ENCODE measurements at places on chromosomes 12 and 14.

DNA sequence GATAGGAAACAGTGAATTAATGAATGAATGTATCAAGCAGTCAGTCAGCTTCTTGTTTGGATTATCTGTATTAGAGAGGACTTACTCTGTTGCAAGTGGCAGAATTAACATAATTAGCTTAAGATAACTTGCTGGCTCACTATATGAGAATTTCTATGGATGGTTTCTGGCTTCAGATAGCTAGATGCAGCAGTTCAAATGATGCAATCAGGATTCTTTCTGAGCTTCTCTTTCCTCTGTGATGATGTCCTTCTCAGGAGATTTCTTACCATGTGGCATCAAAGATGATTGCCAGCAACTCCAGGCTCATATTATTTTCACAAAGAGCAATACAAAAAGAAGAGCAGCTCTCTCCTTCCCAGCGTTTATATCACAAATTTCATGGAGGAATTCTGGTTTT lies 30.7 kb downstream of the FRMD6 start:
- H3K27me3 ChIP-seq = no peaks in the 10 kb centered on the region
- no peak overlapping the region for H3K4me3 ChIP-seq
- H3K27ac ChIP-seq = no peak overlapping the region
- DNase-seq = no peak
- H3K36me3 ChIP-seq = peaks cover 1% of the 10 kb centered on the region

GRCh38 chr14:72790887-72791566 lies 102.9 kb downstream of the DPF3 start:
- H3K36me3 ChIP-seq = no peaks in the 10 kb centered on the region
- peaks cover 18% of the 10 kb centered on the region for H3K4me1 ChIP-seq
- no peak for DNase-seq

GRCh38 chr12:125742413-125742812 lies 677.2 kb downstream of the AACS start:
- H3K4me1 ChIP-seq = no peaks in the 10 kb centered on the region
- H3K36me3 ChIP-seq = no peaks in the 10 kb centered on the region
- no peak overlapping the region for H3K27ac ChIP-seq
- no peak overlapping the region for H3K4me3 ChIP-seq
- peaks cover 8% of the 10 kb centered on the region for H3K27me3 ChIP-seq

GRCh38 chr12:107955966-107956643 lies 173.0 kb upstream of the WSCD2 start:
- no peaks in the 10 kb centered on the region for H3K4me1 ChIP-seq
- peak; percentile 39 for DNase-seq
- no peak overlapping the region for H3K27ac ChIP-seq
- H3K4me3 ChIP-seq = no peak overlapping the region
- H3K27me3 ChIP-seq = peaks cover 52% of the 10 kb centered on the region
- H3K36me3 ChIP-seq = no peaks in the 10 kb centered on the region

- DNase-seq = no peak
- peaks cover 19% of the 10 kb centered on the region for H3K36me3 ChIP-seq
- H3K27ac ChIP-seq = no peak overlapping the region
- no peaks in the 10 kb centered on the region for H3K27me3 ChIP-seq
- H3K4me1 ChIP-seq = no peaks in the 10 kb centered on the region
- no peak overlapping the region for H3K4me3 ChIP-seq
Observed at GRCh38 chr12:69392179-69392928, 32.8 kb downstream of the YEATS4 start.

Data from progenitor cell of endocrine pancreas (in vitro differentiated cells).